ENCODE measurements at places on chromosomes 11 and 22.

GRCh38 chr11:75535071-75535470 lies 9.3 kb upstream of the GDPD5 start:
- DNase-seq, result no peak

GRCh38 chr11:46729110-46730027 lies 10.4 kb downstream of the F2 start:
- DNase-seq, result no peak

- DNase-seq, result no peak
Observed at GRCh38 chr11:126431401-126432064, 76.0 kb downstream of the ST3GAL4 start.

DNA sequence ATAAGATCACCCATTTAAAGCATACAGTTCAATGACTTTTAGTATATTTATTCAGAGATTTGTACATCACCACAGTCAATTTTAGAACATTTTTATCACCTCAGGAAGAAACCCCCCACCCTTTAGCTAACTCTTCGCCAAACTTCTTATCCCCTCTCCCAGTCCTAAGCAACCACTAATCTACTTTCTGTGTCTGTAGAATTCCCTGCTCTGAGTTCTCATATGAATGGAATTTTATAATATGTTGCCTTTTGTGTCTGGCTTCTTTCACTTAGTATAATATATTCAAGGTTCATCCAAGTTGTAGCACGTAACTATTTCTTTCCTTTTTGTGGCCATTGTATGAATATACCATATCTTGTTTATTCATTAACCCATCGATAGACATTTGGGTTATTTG lies 3.6 kb downstream of the ANKRD13D start:
- no peak for DNase-seq

GRCh38 chr22:39367035-39367434 lies 17.2 kb downstream of the SYNGR1 start:
- DNase-seq, result no peak

DNA sequence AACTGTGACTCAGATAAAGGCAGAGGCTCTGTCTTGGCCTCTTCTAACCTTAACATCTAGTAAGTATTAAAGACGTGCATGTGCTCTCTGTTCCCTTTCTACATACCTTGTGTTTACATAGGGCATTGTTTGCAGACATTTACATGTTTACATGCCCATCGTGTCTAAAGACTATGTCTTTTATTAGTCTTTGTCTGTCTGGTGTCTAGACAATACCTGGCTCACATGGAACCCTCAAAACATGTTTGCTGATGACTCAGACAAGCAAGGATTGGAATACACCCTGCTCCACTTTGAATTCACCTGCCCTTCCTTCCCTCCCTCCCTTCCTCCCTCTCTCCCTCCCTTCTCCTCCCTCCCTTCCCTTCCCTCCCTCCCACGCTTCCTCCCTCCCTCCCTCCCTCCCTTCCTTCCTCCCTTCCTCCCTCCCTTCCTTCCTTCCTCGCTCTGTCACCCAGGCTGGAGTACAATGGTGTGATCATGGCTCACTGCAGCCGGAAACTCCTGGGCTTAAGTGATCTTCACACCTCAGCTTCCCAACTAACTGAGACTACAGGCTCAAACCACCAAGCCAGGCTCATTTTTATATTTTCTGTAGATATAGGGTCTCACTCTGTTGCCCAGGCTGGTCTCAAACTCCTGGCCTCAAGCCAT lies 23.7 kb upstream of the SORL1-AS1 start:
- no peak for DNase-seq

DNA sequence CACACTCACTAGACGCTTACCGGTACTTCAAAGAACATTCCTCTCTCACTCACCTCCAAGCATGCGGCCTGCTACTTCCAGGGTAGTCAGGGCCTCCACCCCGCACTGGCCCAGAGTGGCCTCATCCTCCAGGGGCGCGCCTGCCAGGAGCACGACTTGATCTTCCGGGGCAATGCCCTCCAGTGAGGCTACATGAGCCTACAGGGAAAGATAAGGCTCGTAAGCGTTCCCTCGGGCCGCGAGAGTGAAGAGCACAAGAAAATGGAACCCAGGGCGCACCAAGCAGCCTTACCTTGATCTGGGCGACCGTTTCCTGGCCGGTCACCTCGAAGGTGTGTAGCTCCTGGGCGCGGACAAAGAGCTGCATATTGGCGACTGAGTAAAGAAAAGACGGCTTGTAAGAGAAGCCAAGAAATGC lies 478 bp downstream of the FAU start:
- DNase-seq, result no peak

DNA sequence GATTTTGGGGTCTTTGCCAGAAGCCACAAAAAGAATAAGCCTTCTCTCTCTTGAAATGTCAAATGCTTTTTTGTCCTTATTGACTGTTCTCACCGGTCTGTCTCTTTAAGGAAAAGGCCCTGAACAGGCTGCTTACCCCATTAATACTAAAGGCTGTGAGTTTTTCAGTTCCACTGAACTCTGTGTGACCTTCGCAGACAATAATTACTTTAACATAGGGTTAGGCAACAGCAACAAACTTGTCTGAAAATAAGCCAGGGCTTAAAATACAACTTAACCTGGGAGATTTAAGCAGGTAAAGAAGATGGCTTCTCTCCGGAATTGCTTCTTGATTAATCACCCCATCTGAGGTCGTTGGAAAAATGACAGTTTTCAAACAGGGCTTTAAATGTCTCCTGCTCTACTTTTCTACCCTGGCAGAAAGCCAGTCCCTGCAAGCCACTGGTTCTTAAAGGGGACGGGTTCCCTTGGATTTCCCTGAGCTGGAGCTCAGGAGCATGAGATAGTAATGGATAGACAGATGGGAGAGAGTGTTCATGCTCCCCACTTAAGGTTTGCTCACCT lies 69.4 kb downstream of the ARL14EP start:
- DNase-seq, result no peak
